ENCODE measurements at places on chromosomes 5 and 9. TPM values are rescaled to one million over a fixed set of nuclear protein-coding genes. Genes with fewer than 3 reads are reported as not detected.

The SPINK7 gene
- not detected for polyA plus RNA-seq

The NINJ1 gene
- 31.7 TPM for polyA plus RNA-seq

The FGD3 gene
- not detected for polyA plus RNA-seq

The UNC5A gene
- polyA plus RNA-seq: 0.55 TPM

The PAX5 gene
- polyA plus RNA-seq: 0.05 TPM

The CMYA5 gene
- 0.21 TPM for polyA plus RNA-seq

The LCN1 gene
- not detected for polyA plus RNA-seq

The MAPKAP1 gene
- polyA plus RNA-seq: 97.9 TPM

The SV2C gene
- polyA plus RNA-seq: 0.05 TPM

The ZCCHC9 gene
- polyA plus RNA-seq: 13.2 TPM

The PCDHGA3 gene
- 0.33 TPM for polyA plus RNA-seq

The SLC46A2 gene
- not detected for polyA plus RNA-seq

The SHROOM1 gene
- 4.8 TPM for polyA plus RNA-seq

The PCDHB13 gene
- polyA plus RNA-seq: 0.85 TPM

The CATSPER3 gene
- polyA plus RNA-seq: 0.37 TPM

The SPATA31C1 gene
- polyA plus RNA-seq: not detected

The GAS1 gene
- 38.9 TPM for polyA plus RNA-seq

The POLR1E gene
- polyA plus RNA-seq: 38.8 TPM

The CDKN2A gene
- polyA plus RNA-seq: 41.4 TPM

The PAPPA gene
- 45.1 TPM for polyA plus RNA-seq

The ROPN1L gene
- polyA plus RNA-seq: 0.31 TPM

The FBXW2 gene
- 47.6 TPM for polyA plus RNA-seq

The FAM120A gene
- polyA plus RNA-seq: 58.6 TPM

The ADGRV1 gene
- polyA plus RNA-seq: 0.49 TPM

The WDR55 gene
- 32.7 TPM for polyA plus RNA-seq

The SHISAL2B gene
- not detected for polyA plus RNA-seq

The CCDC180 gene
- polyA plus RNA-seq: 1.2 TPM

The ANGPTL2 gene
- polyA plus RNA-seq: 12.3 TPM

The GTF3C5 gene
- 57.3 TPM for polyA plus RNA-seq

The KIF4B gene
- 0.02 TPM for polyA plus RNA-seq

The KIAA0825 gene
- polyA plus RNA-seq: 1.2 TPM

The PRSS3 gene
- 4.7 TPM for polyA plus RNA-seq

The GPRIN1 gene
- polyA plus RNA-seq: 6.6 TPM

Measured in SK-N-SH (cell line).